NCI-H1092 treated with DMSO at 0.1 percent for 48 hours (cell line): ENCODE measurements at places on chromosomes 13 and 19.

DNA sequence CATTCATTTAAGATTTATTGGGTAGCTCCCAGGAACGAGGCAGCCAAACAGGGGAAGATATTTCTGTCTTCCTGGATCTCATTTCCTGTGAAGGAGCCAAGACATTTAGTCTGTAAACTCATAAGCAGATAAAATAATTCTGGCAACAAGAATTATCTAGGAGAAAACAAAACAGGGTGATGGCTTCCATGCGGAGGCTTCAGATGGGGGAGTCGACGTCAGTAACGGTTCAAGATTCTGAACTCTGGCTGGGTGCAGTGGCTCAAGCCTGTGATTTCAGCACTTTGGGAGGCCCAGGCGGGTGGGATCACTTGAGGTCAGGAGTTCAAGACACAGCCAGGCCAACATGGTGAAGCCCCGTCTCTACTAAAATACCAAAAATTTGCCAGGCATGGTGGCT is 1.3 kb downstream of the GNA15 start:
- DNase-seq, result no peak

GRCh38 chr13:49791315-49791710 is 1.2 kb downstream of the KPNA3 start:
- peak; percentile 11 for DNase-seq

DNA sequence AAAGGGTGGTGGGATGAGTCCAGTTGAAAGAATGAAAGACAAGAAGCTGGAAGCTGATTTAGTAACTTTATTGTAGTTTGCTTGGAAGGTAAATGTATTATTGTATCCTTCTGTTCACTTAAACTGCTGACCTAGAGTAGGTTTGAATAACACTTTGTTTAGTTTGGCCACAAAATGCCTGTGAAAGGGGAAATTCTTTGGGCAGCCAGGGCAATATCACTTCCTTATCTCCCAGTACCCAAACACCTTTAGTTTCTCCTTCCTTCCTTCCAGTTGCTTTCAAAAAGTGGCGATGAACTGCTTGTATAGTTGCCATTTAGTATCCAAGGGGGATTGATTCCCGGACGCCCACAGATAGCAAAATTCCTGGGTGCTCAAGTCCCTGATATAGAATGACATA is 120.1 kb downstream of the PAN3 start:
- no peak for DNase-seq

DNA sequence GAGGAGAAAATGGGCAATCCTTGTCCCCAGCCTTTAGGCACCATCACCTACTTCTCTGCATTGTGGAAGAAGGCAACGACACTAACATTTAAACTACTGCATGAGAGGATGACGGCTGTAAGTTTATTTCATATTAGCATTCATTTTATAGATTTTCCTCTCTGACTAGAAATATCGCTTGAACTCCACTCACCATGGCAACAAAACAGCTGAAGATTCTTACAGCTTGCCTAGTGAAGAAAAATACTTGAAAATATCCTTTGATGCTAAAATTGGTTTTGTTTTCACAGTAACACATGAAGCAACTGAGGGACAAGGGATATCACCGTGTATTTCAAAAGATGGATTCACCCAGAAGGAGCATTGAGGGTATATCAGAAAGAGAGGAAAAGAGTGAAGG is 284.3 kb downstream of the LIG4 start:
- DNase-seq, result no peak

DNA sequence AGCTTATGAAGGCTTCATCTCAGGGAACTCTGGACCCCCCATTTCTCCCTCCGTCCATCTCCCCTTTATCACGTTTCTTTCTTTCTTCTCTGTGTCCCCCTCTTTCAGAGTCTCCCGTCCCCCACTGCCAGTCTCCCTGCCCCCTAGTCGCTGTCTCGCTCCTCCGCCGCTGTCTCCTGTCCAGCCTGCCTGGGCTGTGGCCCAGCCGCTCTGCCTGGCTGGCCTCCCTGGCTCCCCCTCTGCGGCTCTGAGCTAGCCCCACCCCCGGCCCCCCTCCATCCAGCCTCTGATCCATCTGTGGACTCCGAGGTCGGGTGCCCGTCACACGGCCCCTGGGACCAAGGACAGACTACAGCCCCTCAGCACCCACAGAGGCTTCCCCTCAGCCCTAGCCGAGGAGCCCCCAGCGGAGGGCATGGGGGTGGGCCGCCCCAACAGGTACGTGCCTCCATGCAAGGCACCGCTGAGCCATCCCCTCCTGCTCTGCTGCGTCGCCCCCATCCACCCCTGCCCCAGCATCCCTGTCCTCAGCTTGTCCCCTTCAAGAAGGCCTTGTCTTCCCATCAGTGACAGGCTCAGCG is 1.1 kb upstream of the KCNJ14 start:
- no peak for DNase-seq

- no peak for DNase-seq
Observed at GRCh38 chr13:88085036-88085435, 413.9 kb downstream of the SLITRK5 start.

- no peak for DNase-seq
Observed at GRCh38 chr13:41543664-41544300, 86.4 kb downstream of the RGCC start.

- DNase-seq, result no peak
Observed at GRCh38 chr13:50783717-50784290, 59.7 kb downstream of the DLEU7 start.

GRCh38 chr13:68428292-68428691 is 1198.2 kb upstream of the PCDH9 start:
- no peak for DNase-seq

DNA sequence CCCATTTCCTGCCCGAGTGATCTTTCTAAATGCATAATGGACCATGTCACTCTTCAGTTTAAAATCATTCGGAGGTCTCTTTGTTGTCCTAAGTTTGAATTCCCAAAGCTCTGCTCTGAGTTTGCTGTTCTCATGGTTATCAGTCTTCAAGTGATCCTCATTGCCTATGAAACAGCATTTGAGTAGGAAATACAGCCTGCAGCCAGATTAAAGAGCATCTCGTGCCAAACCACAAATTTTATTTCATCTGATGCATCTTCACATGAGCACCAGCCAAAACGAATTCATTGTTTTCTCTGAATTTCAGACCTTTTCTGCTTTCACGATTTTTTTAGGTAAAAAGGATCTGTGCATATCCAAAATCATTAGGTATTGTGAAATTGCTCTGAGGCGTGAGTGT is 299.6 kb downstream of the TDRD3 start:
- no peak for DNase-seq

GRCh38 chr19:12000152-12000981 is 35.1 kb downstream of the ZNF433 start:
- DNase-seq, result no peak

DNA sequence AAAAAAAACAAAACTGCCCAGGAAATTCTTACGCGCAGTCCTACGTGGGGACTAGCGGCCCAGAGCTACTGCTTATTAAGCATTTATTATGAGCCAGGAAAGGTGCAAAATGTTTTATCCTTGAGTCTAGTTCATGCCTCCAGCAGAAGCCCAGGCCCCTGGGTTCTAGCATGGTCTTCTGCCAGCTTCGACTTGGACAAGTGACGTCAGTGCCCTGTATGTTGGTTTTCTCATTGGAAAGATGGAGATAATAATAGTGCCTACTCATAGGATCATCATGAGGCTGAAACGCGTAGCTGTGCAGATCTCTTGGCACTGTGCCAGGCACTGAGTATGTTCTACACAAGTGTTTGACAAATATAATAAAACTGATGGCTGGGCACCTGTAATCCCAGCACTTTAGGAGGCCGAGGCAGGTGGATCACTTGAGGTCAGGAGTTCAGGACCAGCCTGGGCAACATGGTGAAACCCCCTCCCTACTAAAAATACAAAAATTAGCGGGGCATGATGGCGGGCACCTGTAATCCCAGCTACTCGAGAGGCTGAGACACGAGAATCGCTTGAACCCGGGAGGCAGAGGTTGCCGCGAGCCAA is 12.4 kb upstream of the SULT2B1 start:
- DNase-seq, result peak; percentile 90

DNA sequence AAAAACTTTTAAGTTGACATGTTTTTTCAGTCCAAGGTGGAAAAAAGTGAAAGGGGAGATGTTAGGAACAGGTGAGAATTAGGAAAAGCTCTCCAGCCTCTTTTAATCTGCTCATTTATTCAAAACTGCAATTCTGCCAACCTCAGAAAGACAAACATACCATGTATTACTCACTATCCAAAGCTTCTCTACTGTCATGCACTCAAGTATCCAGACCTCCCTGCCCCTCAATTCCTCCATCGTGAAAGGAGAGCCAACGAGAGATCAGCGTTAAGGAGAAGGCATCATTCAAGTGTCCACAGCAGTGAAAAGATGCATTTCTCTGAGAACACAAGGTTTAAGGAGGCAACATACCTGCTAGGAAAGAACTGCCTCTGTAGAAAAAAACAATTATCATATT is 24.5 kb downstream of the DIAPH3 start:
- DNase-seq, result no peak

DNA sequence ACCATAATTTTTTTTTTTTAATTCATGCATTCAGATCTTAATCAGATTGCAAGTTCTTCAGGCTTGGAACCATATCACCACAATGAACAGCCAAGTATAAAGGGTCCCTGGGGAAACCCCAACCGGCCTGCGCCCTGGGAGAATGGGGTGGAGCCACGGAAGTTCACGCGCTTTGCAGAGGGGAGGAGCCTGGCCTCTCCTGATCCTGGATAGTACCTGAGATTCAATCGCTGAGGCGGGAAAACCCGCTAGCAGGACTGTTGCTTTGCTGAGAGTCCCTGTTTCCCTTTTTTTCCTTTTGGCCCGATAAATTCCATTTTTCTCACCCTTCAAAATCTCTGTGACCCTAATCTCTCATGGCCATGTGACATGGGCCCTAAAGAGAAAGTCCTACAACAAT is 385.1 kb downstream of the IRS2 start:
- DNase-seq, result no peak

DNA sequence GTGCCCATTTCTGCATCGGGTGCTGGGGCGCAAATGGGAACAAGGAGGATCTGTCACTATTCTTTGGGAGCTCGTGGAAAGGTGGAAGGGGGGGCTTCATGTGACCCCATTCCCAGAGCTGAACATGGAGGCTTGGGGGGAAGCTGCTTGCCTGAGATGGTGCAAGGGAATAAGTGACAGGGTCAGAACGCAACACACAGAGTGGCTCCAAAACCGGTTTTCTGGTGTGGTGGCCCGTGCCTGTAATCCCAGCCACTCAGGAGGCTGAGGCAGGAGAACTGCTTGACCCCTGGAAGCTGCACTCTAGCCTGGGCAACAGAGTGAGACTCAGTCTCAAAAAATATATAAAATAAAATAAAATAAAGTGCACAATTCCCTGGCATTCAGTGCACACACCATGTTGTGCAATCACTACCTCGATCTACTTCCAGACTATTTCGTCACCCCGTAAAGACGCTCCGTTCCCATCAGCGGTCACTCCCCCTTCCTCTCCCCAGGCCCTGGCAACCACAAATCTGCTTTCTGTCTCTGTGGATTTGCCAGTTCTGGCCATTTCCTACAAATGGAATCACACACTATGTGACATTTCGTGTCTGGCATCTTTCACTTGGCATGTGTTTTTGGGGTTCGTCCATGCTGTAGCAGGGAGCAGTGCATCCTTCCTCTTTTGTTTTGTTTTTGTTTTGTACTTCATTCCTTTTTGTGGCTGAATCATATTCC is 18.2 kb upstream of the COMP start:
- no peak for DNase-seq

GRCh38 chr13:30744056-30744680 is 8.8 kb downstream of the ALOX5AP start:
- no peak for DNase-seq

GRCh38 chr13:113936166-113936965 is 37.5 kb downstream of the C13orf46 start:
- DNase-seq, result no peak

- DNase-seq, result no peak
Observed at GRCh38 chr19:10316229-10317044, 622 bp upstream of the FDX2 start.

DNA sequence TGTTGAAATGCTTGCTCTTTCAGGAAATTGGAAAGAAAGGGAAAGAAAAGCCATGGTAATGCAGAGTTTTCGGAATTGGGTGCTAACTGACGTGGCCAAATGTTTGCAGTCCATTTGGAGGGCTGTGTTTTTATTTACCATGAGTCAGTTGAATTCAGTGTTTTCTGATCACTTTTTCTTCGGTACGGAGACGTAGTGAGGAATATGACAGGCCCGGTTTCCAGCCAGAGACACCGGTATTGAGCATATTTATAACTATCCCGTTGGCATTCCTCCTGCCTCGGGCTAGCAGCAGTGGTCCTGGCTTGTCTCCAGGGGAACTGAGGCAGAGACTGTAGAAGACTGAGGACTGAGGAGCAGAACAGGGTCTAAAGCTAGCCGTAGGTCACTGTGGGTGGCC is 1.0 kb downstream of the CDC16 start:
- no peak for DNase-seq

DNA sequence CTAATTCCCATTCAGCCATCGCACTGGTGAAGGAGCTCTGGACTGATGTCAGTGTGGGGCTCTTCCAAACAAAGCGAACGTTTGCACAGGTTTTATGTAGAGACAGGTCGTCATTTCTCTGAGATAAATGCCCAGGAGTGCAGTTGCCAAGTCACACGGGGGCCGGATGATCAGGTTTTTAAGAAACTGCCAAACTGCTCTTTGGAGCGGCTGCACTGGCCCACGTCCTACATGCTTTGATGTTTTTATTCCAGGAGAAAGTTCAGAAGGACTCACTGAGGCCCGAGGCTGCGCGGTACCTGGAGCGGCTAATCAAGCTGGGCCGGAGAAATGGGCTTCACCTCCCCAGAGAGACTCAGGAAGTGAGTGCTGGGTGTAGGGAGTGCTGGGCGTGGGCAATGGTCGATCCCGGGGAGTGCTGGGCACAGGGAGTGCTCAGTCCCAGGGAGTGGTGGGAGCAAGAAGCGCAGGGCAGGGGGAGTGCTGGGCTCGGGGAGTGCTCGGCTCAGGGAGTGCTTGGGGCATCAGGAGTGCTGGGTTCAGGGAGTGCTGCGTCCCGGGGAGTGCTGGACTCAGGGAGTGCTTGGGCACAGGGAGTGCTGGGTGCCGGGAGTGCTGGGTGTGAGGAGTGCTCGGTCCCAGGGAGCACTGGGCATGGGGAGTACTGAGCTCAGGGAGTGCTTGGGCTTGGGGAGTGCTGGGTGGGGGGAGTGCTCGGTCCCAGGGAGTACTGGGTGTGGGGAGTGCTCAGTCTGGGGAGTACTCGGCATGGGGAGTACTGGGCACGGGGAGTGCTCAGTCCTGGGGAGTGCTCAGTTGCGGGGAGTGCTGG is 10.7 kb downstream of the THOP1 start:
- DNase-seq, result no peak

DNA sequence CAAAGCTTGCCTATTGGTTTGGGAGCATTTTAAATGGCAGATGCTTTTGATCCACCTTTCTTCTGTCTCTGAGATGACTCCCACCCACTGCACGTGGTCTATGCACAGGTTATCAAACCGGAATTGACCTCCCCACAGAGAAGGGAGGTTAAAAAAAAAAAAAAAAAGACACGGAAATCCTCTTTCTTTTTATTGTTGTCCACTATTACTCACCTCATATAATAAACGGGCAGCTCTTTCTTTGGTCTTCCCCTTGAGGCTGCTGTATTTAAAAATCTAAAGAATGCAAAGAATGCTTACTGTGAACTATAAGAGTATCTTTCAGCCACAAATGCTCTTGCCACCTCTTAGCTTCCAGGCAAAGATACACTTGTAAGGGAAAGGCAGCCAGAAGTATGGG is 329.7 kb downstream of the NDFIP2 start:
- no peak for DNase-seq

GRCh38 chr13:33958964-33959363 is 141.0 kb downstream of the RFC3 start:
- no peak for DNase-seq

- DNase-seq, result no peak
Observed at GRCh38 chr13:54206626-54207025, 1178.0 kb downstream of the OLFM4 start.

GRCh38 chr19:33819880-33820781 is 23.5 kb downstream of the KCTD15 start:
- DNase-seq, result no peak
